Activated CD4-positive, alpha-beta T cell treated with anti-CD3 and anti-CD28 coated beads for 4 hours (primary cell): ENCODE measurements at places on chromosomes 2 and 18.

GRCh38 chr18:45166836-45167551 lies 448.3 kb upstream of the SLC14A2 start:
- no peak for DNase-seq

DNA sequence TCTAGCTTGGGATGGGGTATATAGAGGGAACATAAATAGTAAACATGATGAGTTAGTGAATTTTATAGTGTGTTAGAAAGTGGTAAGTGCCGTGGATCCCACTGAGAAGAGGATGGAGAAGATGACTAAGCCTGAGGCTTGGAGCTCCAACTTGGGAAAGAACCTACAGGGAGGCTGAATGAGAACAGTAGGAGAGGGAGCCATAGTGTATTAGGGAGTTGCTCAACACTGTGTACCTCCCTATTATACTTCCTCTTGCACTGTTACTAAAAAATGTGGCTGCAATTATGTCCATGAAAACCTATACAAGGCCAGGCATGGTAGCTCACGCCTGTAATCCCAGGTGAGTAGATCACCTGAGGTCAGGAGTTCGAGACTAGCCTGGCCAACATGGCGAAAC lies 2.9 kb upstream of the SLC19A3 start:
- no peak for DNase-seq

DNA sequence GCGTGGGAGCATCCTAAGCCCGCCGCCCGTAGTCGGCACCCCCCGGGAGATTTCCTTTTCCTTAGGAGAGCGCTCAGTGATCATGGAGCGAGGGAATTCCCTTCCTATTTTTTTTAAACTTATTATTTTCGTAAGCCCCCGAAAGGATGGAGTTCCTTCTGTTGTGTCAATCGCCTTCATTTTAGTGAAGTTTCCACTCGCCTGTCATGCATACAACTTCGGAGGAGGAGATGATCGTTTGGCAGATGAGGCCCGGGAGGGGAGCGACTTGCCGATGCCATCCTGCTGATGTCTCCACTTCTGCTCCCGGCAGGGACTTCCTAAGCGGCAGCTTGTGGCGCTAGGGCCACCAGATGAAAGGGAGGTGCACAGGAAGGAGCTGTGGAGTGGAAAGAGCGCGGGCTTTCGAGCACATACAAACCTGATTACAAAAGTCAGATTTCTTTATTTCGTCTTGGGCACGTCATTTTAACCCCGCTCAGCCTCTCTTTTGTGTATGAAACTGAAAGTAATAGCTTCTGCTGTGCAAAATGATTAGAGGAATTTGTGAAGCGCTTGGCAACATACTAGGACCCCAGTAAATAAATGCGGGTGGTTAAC lies at the start of gene ADGRF3:
ADGRF3 (minus strand) TSS at position 336 of the 600 bp plus-strand sequence. CDS start 555 bp downstream, outside the sequence.
- peak; percentile 65 for DNase-seq

- DNase-seq, result no peak
Measured at GRCh38 chr18:76771192-76771799, 51.1 kb upstream of the ZNF236 start.

GRCh38 chr2:205261516-205262020 lies 420.7 kb upstream of the NRP2 start:
- no peak for DNase-seq

- peak; percentile 54 for DNase-seq
Measured at GRCh38 chr2:233857511-233858141, 3.3 kb upstream of the HJURP start.

- DNase-seq, result no peak
Measured at GRCh38 chr2:62307469-62308389, 111.8 kb downstream of the B3GNT2 start.

DNA sequence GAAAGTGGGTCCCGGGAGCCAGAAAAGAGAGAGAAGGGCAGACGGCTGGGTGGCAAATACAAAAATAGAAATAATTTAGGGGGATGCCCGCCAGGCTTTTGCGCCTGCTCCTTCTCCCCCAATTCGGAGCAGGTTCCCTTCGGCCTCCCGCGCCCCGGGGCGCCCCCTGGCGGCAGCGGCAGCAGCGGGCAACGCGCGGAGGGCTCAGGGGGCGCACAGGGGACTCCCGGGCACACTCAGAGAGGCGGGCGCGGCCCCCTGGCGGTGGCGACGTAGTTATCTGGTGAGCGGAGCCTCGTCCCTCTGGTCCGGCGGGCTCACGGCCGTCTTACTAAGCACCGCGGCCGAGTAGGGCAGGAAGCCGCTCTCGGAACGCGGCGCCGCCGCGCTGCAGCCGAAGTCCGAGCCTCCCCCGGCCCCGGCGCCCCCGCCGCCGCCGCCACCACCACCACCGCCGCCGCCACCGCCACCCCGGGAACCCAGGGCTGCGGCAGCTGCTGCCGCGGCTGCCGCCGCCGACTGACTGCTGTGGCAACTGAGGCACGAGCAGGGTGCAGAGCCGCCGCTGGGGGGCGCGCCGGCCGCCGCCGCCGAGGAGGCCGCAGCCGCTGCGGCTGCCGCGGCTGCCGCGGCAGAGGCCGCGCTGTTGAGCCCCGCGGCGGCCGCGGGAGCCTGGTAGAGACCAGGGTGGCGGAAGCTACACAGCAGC lies 3.8 kb downstream of the EVX2 start:
- DNase-seq, result no peak

GRCh38 chr2:26484579-26484978 lies 6.7 kb upstream of the OTOF start:
- DNase-seq, result no peak

- DNase-seq, result no peak
Measured at GRCh38 chr18:10398571-10398970, 55.9 kb upstream of the APCDD1 start.

DNA sequence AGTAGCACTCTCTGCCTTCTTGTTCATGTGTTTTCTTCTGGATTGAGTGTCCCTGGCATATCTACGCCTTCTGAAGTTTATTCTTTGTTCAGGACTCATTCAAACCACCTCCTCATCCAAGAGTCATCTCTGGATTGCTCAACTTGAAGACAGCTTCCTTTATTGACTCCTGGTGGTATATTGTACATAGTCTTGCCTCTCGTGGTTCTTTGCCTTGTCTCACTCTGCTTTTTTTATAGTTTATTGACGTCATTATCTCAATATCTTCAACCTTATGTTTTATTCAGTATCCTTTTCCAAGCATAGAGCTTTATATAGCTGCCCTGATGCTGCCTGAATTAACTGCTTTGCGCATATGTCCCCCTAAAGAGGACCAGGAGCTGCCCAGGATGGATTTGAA lies 161.7 kb downstream of the INSIG2 start:
- no peak for DNase-seq

DNA sequence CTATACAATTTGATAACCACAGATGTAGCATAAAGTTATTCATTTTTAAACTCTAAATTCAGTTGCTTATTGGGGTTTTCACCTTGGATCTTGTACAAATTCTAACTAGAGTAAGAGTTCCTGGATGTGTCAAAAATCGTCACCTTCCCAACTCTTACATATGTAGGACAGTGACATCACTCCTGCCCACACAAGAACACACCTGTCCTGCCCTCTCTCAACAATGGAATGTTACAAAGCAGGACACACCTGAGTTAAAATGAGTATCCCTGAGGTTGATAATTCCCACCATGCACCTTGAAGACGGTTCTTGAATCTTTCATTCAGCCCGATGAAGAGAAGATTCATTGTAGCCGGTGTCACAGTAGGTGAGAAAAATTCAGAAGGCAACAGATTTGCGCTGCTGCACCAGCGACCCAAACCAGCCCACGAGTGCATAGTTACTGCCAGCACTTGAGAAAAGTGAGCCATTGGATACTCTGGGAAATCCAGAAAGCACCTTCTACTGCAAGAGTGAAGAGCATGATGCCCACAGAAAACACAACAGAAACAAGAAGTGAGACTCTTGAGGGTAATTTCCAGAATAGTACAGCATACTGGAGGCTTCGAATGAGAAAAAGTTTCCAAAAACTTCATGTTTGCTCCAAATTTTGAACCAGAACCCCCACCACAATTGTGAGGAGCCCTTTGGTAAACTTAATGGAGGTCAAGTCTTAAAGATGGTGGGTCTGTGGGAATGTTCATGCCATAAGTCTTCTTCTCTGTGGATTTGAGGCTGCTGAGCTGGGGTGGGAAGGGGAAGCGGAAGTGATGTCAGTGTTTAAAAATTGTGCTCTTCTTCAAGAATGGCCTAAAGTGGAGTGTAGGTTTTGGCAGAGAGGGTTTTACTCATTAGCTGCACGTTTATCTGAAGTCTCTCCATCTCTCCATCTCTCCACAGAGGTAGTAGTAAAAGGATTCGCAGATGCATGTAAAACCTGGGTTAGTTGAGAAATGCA lies 34.7 kb upstream of the ADAM23 start:
- no peak for DNase-seq

- DNase-seq, result no peak
Measured at GRCh38 chr2:20917719-20918572, 95.0 kb upstream of the LDAH start.

GRCh38 chr2:24456599-24457556 lies 34.2 kb upstream of the NCOA1 start:
- DNase-seq, result no peak

- no peak for DNase-seq
Measured at GRCh38 chr2:83851066-83851465, 608.0 kb downstream of the SUCLG1 start.

GRCh38 chr2:26745609-26746327 lies 18.3 kb upstream of the SLC35F6 start:
- peak; percentile 81 for DNase-seq

DNA sequence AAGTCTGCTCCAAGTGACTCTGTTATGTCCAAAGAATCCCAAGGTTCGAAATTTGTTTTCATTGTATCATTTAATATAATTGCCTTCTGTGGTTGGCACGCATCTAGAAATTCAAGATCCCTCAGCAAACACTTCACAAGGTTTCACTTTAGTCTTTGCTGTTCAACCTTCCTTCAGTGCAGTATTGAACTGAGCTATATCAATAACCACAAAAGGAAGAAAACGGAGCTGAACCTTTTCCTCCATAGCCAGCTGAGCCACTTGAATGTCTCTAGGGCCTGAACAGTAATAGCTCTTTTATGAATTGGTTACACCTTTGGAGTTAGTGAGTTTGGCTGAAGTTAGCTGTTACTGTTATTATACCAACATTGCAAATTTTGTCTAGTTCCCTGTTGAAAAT lies 357.7 kb upstream of the HNRNPA3 start:
- no peak for DNase-seq

DNA sequence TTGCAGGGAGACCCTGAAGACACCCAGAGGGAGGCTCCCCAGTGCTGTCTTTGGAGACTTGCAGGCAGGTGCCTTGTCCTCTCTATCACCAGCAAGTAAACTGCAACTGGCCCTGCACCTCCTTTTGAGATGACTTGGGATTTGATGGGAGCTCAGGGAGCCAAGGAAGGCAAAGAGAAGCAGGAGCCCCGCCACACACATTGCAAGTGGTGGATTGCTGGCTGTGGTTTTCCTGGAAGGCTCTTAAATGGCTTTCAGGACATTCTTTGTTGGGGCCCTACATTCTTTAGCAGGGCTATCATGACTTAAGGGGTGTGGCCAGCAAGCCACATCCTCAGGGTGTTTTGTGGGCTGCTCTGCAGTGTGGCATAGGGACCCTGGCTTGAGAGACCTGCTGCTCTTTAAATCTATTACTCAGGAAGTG lies 39.9 kb upstream of the CDC42EP3 start:
- peak; percentile 2 for DNase-seq

DNA sequence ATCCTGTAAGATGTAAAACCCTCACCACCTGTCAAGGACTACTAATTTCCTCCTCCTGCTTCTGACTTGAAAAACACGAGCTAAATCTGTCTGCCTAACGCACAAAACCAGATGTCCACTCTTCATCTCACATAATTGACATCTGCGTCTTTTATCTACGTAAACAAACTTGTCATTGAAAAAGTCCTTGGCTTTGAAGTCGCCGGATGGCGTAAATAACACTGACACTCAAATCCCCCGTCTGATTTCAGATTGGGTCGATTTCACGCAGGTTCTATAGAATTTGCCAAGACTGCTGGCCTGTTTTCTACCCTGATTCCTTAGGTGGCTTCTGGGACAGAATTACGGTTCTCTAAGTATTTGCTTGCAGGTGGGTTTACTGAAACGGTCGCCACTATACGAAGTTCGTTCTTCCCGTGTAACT lies 539 bp upstream of the MOB4 start:
- DNase-seq, result no peak

GRCh38 chr2:33011373-33011772 lies 64.6 kb downstream of the LTBP1 start:
- no peak for DNase-seq

DNA sequence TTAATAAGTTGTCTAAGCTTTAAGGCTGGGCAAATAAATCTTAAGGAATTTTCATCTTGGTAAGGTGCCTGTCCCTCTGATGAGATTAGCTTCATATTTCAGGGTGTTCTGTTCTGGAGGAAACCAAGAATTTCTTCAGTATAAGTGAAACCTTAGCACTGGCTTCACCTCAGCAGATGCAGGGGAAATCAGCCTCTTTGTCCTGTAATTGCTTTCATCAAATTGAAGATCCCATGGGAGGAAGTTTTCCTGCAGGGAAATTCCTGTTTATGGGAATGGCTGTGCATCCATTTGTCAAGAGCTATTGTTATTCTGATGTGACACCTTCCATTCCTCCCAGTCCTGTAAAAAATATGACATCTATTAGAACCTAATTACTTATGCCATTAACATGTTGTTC lies 174.5 kb downstream of the PTPRM start:
- no peak for DNase-seq

DNA sequence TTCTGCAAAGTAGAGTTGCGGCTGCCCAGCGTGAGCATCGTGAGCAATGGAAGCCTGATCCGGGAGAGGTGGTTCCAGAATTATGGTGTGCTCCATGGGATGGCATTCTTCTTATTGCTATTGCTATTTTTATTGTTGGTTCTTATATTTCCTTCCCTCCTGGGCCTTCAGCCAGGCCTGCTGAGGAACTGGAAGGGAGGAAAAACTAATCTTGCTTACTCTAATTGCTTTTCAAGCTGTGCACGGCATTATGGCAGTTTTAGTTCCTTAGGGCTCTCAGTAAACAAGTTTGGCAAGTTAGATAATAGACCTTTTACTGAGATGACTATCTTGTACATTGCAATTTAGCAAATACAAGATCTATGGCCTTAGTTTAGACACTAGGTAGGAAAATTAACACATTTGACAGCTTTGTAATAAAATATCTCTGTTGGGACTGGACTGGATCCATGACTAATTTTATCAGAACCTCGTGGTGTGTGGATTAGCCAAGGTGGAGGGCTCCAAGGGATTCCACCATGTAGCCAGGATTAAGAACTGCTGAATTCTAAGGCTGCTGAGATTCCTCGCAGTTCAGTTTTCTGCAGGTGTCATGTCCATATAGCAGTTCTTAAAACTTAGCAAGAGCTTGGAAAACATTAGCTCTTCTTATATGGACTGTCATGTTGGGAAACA lies 6.0 kb downstream of the RSAD2 start:
- DNase-seq, result no peak

- DNase-seq, result no peak
Measured at GRCh38 chr2:137964066-137964858, at the start of gene HNMT. TSS of gene HNMT (plus strand) at chr2:137964473. CDS start at chr2:137964492, 19 bp downstream.
